ENCODE measurements at places on chromosomes 12 and 14. TPM values are rescaled to one million over a fixed set of nuclear protein-coding genes. Genes with fewer than 3 reads are reported as not detected.

DNA sequence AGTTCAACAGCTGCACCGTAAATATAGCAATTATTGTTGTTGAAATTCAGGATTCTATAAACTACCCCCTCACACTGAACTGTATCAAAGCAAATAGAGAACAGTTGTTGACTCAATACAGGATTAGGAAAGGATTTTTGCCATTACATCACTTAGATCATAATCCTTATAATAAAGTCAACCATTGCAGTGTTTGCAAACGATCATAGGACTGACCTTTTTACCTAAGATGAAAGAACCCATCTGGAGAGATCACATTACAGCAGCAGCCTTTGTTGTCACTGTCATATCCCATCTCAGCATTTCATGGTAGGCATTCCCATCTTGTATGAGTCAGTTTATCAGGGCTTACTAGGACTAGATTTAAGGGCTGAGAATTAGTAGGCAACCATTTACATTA is 96.1 kb downstream of the IPO8 start:
- no peak for DNase-seq

GRCh38 chr14:102666635-102667034 is 74.2 kb downstream of the RCOR1 start:
- no peak for DNase-seq

DNA sequence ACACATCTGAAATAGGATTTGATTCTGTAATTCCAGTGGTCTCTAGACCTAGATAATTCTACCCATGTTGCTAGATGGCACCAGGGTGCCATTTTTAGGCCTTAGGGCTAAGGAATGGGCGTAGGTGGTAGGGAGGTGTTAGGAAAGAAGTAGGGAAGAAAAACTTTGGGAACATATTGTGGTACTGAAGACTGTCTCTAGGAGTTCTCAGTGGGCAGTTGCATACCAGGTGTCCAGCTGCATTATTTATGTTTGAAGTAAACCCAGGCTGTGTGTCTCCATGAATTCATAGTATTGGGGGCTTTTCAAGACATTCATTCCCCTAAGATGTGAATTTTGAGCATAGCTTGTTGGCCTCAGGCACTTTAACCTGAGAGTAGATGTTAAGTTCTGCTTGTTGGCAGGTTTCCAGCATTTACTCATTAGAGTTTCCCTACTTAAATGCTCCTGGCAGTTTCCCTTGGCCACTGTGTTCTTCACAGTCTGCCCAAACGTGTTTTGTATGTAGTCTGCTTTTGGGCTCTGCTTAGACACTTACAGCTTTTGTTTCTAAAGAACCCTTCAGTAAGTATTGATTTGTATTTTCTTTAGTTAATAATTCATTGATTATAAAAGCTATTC is 31.5 kb upstream of the CCT2 start:
- no peak for DNase-seq

DNA sequence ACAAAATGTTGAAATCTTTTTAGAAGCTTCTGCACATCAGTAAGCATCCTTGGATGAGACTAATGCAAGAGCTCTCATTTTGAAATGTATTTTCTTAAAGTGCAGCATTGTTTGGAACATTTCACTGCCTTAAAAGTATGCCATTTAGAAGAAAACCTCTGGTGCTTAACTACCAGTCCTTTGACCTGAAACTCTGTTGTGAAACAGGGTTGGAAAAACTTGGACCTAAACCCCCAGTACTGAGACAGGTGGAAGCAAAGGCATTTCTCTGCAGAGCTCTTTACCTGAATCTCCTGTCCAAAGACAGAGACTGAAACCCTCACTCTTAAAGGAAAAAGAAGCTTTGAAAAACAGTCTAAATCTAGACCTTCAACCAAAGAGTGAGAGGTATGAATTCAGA is 207.2 kb downstream of the NUBPL start:
- DNase-seq, result no peak

DNA sequence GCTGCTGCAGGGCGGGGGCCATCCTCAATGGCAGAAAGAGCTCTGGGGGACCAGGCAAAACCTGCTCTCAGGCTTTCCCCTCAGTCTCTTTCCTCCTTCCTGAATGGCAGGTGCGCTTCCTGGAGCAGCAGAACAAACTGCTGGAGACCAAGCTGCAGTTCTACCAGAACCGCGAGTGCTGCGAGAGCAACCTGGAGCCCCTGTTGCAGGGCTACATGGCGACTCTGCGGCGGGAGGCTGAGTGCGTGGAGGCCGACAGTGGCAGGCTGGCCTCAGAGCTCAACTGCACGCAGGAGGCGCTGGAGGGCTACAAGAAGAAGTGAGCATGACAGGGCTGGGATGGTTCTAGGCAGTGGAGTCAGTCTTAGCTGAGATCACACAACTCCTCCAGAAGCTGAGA is 22.9 kb upstream of the KRT83 start:
- no peak for DNase-seq

GRCh38 chr12:15180325-15180724 is 40.9 kb downstream of the RERG start:
- no peak for DNase-seq

- DNase-seq, result no peak
Measured at GRCh38 chr12:6620137-6620884, 13.1 kb upstream of the CHD4 start.

DNA sequence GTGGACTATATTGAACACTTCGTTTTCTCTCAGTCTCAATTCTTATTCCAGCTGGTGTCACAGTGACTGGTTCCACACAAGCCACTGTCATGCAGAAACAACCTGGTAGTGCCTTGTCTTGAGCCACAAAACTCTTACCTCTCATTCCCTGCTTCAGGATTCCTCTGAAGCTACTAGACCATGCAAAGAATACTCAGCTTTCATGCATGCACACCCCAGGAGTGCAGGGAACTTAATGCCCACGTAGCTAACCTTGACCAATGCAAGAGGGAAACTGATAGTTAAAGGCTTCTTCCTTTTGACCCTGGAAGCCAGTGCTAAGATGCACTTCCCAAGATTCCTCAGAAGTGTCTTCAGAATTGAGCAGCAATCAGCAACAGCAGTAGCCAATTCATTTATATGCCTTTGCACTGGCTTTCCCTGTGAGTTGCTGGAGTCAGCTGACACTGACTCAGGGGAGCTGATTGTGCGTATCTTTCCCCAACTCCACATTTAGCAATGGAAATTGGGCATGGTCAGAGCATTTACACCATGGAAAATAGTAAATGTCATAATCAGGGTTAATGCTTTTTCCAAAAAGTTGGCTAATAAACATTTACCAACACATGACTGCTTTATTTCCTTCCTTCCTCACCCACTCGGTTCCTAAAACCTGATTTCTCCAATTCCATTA is 113.6 kb upstream of the SLC35F4 start:
- no peak for DNase-seq

DNA sequence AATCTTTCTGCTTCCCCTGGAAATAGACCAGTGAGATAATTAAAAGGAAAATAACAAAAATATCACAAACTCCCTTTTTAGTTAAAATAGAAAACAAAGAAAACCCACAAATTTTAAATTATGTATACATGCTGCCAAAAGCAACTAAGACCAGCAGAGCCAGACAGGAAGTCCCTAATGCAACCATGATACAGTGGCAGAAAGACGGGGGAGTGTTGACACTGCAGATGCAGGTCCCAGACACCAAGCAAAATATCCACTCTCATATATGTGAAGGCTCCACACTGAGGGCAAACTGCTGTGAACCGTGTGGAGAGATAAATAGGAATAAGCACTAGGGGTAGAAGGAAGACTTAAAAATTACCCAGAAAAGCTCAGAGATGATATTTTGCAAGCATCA is 401.0 kb downstream of the BTG1 start:
- no peak for DNase-seq

GRCh38 chr14:97315790-97316189 is 518.6 kb downstream of the VRK1 start:
- no peak for DNase-seq

DNA sequence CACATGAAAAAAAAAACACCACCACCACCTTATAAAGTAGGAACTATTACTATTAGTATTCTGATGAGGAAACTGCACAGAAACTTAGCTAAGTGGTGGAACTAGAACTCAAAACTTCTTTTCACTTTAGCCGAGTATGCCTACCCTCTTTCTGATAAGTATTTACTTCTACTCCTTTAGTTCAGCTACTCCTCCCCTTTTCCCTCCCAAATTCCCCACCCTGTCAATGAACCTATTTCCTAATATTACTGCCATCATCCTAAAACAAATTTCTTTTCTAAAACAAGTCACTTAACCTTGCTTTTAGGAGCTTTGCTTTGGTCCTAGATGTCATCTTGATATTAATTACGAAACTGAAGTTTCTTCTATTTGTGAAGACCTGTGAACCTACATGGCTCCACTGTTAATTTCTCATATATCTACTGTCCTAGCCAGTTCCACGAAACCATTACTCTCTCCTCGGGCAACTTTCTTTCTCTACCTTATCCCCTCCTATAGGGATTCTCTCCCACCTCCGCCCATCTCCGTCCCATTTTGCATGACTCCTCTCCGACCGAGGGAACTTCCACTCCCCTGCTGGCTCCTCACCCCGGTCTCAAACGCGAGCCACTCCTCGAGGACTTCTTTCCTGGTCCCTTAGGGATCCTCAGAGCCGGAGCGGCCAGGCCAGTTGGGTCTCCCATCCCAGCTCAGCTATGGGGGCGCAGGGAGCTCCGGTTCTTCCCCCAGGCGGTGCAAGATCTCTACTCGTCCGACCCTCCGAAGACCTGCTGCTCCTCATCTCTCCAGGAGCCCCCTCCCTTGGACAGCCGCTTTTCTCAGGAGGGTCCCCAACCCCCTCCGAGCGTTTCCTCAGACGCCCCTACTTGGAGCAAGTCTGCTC is 1.1 kb downstream of the NUMB start:
- DNase-seq, result peak; percentile 54

DNA sequence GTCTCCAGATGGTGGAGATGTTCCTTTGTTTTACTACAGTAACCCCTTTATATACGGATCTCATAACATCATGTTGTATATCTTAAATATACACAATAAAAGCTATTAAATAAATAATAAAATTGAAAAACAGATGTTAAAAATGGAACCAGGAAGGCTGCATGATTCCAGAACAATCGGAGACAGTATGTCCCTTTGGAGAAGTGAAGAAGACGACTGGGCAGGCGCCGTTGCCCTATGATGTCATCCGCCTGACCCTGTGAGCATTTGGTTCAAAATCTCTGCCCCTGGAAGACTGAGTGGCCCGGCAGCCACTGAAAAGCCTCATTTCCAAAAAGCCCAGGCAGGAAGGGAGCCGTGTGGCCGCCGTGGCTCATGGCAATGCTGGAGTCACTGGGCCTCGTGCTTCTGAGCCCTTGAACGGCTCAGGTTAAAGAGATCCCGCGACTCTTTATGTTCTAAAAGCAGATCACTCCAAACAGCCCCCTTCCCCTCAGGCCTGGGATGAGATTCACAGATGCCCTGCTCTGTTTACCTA is 30.8 kb downstream of the RIMBP2 start:
- no peak for DNase-seq

DNA sequence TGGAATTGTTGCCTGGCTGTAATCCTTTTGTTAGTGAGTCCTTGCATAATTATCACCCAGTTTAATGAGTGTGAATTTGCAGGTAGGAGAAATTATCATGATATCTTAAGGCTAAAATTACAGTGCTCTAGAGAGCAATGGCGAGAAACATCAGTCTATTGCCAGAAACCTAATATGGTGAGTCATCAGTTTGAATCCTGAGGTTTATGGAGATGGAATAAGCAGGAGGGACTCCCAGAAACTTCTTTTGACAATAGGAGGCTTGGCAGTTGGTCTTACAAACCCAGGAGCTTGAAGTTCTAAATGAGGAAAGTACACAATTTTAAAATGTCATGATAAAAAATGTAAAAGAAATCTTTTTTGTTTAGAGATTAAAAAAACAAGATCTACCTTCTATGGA is 31.5 kb upstream of the CRADD start:
- no peak for DNase-seq

GRCh38 chr14:60867503-60868172 is 113.2 kb downstream of the TRMT5 start:
- no peak for DNase-seq

DNA sequence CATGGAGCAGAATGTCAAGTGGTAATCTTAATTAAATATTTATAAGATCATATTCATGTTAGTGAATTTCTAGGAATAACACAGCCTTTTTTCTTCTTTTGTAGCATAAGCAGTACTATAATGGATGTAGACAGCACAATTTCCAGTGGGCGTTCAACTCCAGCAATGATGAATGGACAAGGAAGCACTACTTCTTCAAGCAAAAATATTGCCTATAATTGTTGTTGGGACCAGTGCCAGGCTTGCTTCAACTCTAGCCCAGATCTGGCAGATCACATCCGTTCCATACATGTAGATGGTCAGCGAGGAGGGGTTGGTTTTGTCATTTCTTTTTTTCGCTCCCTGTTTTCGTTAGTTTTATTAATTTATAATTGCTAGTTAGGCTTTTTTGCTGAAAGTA is 23.1 kb downstream of the AEBP2 start:
- DNase-seq, result no peak

DNA sequence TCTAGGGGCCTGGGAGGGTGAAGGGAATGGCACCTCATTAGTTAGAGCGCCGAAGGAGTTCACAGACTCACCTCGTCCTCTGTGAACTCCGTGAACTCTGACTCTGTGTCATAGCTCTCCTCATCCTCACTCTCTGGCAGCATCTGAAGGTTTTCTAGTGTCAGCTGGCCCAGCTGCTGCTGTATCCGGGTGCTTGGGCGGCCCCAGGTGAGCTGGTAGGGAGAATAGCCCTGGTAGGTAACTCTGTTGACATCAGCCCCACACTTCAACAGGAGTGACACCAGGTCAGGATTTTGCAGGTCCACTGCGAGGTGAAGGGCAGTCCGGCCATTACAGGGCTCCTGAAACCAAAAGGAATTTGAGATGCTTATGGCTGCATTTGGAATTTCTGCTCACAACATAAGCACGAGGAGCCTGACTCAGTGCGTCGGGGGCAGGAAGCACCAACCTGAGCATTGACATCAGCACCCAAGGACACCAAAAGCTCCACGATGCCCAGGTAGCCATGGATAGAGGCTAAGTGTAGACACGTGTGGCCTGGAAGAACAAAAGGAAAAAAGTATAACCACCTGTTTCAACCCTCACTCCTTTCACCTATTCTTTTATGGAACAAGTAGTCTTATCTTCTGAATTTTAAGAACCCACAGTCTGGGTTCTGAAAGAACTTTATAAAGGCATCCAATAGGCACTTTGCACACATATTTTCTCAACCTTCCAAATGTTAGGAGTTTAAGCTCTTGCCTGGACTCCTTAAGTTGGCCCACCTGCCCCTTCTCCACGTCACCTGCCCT is 2.0 kb downstream of the NFKBIA start:
- DNase-seq, result no peak

GRCh38 chr14:92848887-92849286 is 54.8 kb downstream of the GOLGA5 start:
- DNase-seq, result peak; percentile 39

DNA sequence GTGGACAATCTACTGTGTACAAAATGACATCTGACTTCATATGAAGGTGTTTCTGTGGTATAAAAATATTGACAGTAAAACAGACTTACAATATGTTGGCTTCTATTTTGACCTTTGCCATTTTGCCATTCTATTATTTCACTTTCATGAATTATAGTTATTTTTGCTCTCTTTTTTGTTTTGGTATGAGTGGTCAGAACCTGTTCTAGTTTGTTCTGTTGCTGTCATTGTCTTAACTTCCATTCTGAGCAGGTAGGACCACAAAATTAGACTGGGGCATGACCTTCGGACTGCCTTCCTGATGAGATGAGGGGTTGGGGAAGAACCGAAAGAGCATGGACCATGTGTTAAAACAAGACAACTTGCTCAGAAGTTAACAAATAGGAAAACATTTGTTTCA is 36.5 kb upstream of the IFNG-AS1 start:
- DNase-seq, result no peak

The PRH1 gene
- 8.6 TPM for total RNA-seq

The GPR84 gene
- 0.87 TPM for total RNA-seq

The RD3L gene
- not detected for total RNA-seq

The DHRS1 gene
- 12.7 TPM for total RNA-seq

The ERO1A gene
- total RNA-seq, result 28.3 TPM

The STK38L gene
- 12.8 TPM for total RNA-seq

The CCDC175 gene
- not detected for total RNA-seq

The MDGA2 gene
- not detected for total RNA-seq
